Adipocyte (in vitro differentiated cells): ENCODE measurements at places on chromosomes 6 and 20.

GRCh38 chr20:38537176-38537575 lies 43.8 kb upstream of the ADIG start:
- no peak for DNase-seq

DNA sequence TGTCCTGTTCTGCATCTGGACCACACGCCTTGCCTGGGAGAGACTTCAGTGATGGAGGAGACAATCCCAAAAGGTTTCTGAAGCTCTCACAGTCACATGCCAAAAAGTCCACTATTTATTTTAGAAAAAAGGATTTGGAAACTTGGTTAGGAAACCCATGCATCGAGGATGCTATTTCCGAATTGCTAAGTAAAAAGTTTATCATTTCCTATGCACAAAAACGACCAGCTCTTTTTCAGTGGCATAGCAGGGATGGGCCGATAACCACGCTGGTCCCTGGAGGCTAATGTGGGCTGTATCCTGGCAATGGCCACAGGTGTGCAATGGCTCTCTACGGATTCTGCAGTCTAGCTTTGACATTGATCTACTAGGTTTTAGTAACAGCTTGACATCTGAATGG lies 33.9 kb downstream of the RAMACL start:
- DNase-seq, result no peak

DNA sequence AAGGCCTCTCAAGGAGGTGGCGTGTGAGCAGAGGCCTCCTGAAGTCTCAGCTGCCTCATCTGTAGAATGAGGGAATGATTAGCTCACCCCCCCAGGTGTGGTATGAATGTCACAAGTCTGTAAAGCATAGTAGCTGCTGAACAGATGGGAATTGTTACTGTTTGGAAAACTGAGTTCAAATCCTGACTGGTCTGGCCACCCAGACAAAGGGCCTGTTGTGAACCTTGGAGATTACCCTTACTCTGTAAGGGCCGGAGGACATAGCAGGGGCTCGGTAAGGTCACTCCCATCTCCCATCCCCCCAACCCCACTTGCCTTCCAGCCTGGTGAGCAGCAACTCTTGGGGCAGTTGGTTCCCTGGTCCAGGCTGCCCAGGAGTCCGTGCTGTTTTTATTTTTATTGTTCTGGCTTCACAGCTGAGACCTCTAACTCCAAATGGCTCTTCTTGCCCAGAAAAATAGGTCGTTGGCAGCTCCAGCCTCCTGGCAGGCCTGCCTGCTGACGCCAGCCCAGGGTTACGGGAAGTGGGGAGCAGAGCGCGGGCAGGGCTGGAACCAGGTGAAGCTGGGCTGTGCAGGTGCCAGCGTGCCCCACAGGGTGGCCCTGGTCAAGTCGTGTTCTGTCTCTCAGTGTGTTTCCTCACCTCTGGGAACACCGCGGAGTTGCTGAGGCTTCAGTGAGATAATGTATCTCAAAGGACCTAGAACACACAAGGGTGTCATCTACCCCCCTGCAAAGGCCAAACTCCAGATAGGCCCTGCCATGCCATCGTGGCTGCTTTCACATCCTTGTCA lies 4.5 kb upstream of the SIRPA start:
- no peak for DNase-seq

DNA sequence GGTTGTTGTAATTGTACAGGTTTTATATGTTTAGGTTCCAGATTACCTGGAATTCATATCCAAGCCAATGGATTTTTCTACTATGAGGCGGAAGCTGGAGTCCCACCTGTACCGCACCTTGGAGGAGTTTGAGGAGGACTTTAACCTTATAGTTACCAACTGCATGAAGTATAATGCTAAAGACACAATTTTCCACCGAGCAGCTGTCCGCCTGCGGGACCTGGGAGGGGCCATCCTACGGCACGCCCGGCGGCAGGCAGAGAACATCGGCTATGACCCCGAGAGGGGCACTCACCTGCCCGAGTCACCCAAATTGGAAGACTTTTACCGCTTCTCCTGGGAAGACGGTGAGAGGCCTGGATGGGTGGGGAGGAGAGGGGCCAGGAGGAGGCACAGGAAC lies 13.6 kb downstream of the BRPF3 start:
- no peak for DNase-seq

- no peak for DNase-seq
Observed at GRCh38 chr20:63957690-63958441, 1.6 kb upstream of the UCKL1 start.

- no peak for DNase-seq
Observed at GRCh38 chr6:167828325-167828956, 1.7 kb downstream of the AFDN start.
